ENCODE measurements at places on chromosomes 3 and 15.

DNA sequence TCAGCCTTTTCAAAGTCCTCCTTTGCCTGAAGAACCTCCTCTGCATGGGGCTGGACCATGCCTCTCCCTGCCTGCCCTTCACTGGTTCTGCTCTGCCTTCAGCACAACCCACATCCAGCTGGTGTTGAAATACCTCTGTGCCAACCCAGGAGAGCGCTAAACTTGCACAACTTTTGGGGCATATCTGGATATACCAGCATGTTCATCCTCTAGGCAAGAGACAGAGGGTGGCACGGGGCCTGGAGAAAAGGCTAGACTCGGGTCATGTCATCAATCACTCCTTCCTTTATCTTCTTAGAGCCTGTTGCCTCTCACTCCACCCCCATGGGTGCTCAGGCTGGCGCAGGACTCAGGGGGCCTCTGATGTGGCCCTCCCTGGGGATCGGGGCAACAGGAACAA is 4.8 kb downstream of the SEMA4B start:
- no peak for DNase-seq

GRCh38 chr3:25355998-25356397 is 72.1 kb upstream of the RARB start:
- DNase-seq: no peak

- DNase-seq: no peak
These were observed 2.6 kb downstream of the SLITRK3 start for GRCh38 chr3:165193366-165194254.

- no peak for DNase-seq
These were observed 149.4 kb downstream of the LRRK1 start for GRCh38 chr15:101068523-101068960.

GRCh38 chr15:64024172-64025050 is 21.9 kb downstream of the DAPK2 start:
- DNase-seq: no peak

GRCh38 chr15:87032295-87032694 is 952.6 kb downstream of the AGBL1 start:
- no peak for DNase-seq

DNA sequence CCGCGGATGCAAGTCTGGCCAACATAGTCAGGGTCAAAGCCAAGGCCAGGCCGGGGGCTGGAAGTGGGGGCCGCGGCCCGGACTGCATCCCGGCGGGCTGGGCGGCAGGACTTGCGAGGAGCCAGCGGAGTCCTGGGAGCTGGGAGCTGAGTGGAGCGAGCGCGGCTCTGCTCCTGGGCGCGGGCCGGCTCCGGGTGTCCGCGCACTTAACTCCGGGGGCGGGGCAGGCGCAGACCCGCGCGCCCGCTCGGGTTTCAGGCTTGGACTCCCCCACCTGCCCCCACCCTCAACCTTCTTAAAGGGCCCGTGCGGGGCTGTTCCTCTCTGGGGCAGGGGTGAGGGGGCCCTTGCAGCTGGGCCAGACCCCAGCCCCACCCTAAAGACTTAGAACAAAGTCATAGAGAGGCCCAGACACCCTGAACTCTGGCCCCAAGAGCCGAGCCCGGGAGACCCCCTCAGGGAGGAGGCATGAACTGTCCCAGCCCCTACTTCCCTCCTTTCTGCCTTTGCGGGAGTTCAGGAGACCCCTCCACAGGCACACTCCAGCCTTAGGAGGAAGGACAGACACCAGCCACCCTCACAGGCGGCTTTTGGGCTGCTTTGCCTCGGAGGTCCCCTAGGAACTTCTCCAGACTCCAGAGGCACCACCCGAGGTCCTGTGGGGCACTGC is at the start of gene CSPG4:
TSS of gene CSPG4 (minus strand) at position 181 of the 670 bp plus-strand sequence. CDS start at position 88, 93 bp downstream.
- DNase-seq: no peak

DNA sequence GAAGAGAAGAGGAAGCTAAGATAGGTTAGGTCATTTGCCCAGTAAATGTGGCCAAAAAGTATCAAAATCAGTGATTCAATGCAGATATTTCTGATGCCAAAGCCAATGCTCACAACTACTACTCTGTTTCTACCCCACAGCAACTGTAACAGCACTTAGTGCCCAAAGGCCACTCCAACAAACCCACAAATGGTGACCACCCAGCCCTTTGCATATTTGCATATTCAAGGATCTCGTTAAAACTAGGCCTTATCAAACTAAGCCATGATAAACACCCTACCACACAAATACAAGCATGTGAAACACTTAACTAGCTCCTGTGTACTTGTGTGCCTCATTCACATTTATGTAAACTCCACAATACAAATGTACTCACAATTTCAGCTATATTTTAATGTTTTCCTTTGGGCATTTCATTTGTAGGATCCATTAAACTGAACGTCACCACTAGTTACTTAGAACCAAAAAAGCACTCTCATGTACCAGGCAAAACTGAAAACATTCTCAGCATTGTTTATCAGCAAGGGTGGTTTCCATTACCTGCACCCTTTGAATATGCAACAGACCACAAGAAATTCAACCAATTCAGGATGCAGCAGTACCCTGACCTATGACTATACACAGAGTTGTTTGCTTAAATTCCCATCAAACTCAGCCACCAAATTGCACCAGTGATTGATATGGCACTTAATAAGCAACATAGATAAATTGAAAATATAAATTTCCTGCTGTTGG is 111.2 kb upstream of the STT3B start:
- DNase-seq: peak; percentile 30

- DNase-seq: no peak
These were observed 30.9 kb downstream of the CCDC191 start for GRCh38 chr3:114025451-114025850.

DNA sequence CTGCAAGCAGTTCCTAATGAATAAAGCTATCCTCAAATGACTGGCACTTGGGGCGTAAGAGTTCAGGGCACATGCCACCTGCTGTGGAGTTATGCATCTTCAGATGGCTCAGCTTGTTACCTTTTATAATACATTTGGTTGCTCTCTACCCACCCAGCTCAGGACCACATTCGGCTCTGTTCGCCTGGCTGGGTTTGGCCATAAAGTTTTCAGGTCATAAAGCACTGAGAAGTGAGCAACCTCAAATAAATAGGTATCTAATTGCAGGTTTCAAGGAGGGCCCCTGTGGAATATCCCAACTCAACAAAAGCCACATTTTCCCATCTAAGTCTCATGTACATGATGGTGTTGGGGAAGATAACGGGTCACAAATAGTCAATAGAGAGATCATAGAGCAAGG is 727.3 kb downstream of the GRM7 start:
- no peak for DNase-seq

DNA sequence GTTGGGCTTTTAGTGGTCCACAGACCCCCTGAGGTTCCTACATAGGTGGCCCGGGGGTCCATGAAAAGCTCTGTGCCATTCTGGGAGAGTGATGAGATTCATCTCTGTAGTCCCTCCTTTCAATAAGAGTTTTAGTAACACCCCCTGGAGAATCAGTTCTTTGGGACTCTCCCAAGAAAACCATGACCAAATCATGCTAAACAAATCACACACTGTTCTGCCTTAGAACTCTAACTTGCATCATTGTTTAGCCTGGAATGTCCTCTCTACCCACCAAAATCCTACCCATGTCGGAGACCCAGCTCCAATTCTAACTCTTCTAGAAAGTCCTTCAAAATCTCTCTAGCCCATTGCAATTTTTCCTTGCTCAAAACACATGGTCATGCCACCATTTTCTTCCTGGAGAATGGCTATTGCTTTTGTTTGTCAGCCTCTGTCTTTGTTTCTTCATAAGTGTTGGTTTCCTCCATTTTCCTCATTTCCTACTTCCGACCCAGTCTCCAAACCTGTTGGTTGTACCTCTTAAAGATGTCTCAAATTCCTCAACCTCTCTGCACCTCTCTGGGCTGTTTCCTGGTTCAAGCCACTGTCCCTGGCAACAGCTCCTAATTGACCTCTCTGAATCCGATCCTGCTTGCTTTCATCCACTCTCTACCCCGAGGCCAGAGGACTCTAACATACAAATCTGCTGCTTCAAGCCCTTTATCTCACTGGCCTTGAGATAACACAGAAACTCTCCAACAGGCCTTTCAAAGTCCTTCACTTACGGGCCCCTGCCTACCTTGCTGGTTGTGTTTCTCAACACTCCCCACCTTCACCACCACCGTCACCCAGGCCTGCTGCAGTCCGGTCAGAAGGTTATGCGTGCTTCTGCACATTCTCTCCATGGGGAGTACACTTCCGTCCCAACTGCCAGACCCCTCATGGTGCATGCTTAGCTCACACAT is 23.7 kb downstream of the CYP19A1 start:
- DNase-seq: no peak

DNA sequence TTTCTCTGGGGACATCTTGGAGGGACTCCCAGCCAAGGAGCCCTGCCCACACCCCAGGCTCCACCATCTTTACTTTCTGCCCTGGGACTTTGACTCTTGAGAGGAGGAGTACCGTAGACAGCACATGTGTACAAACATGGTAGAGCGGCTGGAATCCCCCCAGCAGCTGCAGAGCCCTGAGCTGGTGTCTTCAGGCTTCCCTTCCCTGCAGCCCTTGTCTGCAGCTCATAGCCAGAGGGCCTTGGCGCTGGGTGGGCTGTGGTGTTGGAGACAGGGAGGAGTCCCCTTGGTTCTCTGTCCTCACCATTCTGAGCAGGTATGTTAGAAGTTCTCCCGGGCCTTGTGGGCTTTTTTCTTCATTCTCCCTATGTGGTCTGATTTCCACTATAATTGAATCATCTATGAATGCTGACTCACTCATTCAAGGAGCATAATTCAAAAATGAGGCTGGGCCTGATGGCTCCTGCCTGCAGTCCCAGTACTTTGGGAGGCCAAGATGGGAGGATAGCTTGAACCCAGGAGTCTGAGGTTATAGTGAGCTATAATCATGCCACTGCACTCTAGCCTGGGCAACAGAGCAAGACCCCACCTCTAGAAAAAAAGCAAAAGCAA is 97.8 kb upstream of the MEF2A start:
- no peak for DNase-seq

DNA sequence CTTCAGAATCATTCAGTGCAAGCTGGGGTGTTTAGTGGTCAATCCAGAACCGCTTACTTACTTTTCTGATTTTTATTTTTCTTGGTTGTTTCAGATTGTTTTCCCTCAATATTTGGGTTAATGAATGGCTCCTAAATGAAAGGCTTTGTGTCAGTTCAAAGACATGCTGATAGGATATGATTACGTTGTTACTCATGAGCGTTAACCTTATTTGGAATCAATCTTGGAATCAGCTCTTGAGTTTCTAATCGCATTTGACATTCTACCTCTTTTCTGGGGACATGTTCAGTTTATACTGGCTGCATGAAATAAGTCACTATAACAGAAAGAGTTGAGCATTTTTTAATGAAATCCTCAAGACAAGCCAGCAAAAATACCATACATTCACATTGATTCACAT is 50.2 kb downstream of the ATP11B start:
- no peak for DNase-seq

- DNase-seq: no peak
These were observed 27.7 kb downstream of the FAH start for GRCh38 chr15:80180468-80180867.

GRCh38 chr15:96049323-96049722 is 281.2 kb upstream of the NR2F2 start:
- no peak for DNase-seq

DNA sequence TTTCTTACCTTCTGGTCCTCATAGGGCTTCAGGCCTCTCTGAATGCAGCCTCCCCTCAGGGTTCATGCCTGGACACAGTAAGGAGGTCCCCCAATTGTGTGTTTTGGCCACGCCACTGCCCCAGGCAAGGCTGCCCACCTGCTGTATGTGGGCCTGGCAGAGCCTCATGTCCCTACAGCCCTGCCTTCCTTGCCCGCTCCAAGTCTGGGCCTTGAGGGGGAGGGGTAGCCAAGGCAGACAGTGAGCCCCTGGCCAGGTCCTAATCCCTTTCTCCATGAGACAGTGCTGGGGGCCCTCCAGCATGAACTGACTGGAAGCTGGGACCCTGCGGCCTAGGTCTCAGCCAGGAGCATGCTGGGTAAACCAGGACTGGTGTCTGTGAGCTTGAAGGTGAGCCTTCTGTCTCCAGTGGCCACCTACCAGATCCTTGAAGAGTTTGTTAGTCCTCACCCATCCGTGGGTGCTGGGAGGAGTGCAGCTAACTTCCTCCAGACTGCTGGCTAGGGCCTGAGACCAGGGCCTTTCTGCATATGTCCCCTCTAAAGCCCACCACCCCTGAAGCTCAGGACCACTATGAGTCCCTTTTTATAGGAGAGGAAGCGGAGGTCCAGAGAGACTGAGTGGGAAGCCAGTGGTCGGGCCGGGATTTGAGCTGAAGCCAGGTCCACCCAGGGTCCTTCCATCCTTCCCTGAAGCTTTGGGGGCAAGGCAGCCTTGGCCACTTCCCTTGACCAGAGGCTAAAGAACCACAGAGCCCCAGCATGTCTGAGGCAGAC is 8.7 kb downstream of the ZBTB47 start:
- DNase-seq: no peak

- no peak for DNase-seq
These were observed 7.0 kb upstream of the LPCAT4 start for GRCh38 chr15:34373951-34374350.

GRCh38 chr3:158110658-158111018 is 749 bp downstream of the RSRC1 start:
- DNase-seq: no peak

DNA sequence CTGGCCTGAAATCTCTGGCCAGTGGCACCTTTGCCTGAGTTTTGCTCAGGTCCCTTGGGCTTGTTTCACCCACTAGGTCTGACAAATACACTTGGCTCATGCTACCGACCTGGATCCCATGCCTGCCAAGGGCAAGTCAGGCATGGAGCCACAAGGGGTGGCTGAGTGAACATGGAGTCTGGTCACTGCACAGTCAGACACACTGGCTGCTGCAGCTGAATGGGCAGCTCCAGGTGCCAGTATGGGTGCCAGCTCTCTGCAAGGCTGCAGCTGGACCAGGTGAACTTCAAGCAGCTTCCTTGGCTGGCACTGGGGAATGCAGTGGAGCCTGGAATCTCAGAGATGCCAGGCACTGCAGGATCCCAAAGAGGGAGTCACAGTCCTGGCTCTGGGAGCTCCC is 170.3 kb downstream of the NECTIN3 start:
- DNase-seq: no peak

DNA sequence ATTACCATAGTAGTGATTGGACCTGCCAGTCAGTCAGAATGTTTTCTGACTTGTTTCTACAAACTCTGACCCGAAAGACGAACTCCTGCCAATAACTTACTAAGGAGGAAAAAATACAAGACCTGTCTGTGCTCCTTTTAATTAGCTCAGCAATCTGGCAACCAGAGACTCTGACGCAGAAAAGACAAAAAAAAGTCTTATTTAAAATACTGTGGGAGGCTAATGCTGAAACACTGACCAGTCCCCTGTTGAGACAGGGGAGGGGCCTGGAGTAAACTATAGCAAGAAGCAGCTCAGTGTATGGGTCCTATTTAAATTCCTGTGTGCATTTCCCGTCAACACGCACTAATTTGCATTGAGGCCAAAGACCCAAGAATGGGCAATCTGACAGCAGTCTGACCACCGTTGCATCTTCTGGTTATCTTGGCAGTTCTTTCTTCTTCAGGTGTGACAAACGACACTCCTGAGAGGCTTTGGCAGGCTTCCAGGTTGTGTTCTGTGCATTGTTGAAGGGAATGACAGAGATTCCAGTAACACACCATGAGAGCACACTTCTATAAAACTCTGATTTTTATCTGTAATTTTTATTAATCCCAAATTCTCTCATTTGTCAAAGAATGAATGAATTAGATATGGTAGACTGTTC is 1114.3 kb downstream of the IGSF11 start:
- DNase-seq: no peak

- DNase-seq: no peak
These were observed 121.4 kb upstream of the ATP11B start for GRCh38 chr3:182671942-182672341.
